ENCODE measurements at places on chromosomes 2 and 18. TPM values are rescaled to one million over a fixed set of nuclear protein-coding genes. Genes with fewer than 3 reads are reported as not detected.

The GPR155 gene
- total RNA-seq, result 0.53 TPM

The MARCO gene
- 0.43 TPM for total RNA-seq

The SPEG gene
- 18.6 TPM for total RNA-seq

The TSGA10 gene
- 9.9 TPM for total RNA-seq

The SUMO1 gene
- total RNA-seq, result 143 TPM

The ESPNL gene
- total RNA-seq, result not detected

The RAB17 gene
- 61.5 TPM for total RNA-seq

The STRADB gene
- total RNA-seq, result 49.0 TPM

The MFSD2B gene
- total RNA-seq, result 0.48 TPM

The GAL3ST2 gene
- total RNA-seq, result 6.8 TPM

The LPIN1 gene
- 12.5 TPM for total RNA-seq

The CFAP65 gene
- total RNA-seq, result 0.34 TPM

The ZNF521 gene
- total RNA-seq, result 0.09 TPM

- no peaks in the 10 kb centered on the region for H3K4me1 ChIP-seq
- peak; percentile 33 for DNase-seq
These were observed 221.9 kb downstream of the ZNF407 start for GRCh38 chr18:74819433-74820059.

- no peak overlapping the region for H3K27ac ChIP-seq
- peaks cover 55% of the 10 kb centered on the region for H3K4me1 ChIP-seq
- H3K4me3 ChIP-seq, result no peak overlapping the region
- H3K36me3 ChIP-seq, result no peaks in the 10 kb centered on the region
- DNase-seq, result no peak
These were observed 24.4 kb downstream of the GPR39 start for GRCh38 chr2:132441051-132441450.

- no peak overlapping the region for H3K27ac ChIP-seq
- H3K4me3 ChIP-seq, result no peak overlapping the region
- H3K4me1 ChIP-seq, result no peaks in the 10 kb centered on the region
- H3K36me3 ChIP-seq, result no peaks in the 10 kb centered on the region
These were observed 11.6 kb downstream of the RAMP1 start for GRCh38 chr2:237870754-237871651.

DNA sequence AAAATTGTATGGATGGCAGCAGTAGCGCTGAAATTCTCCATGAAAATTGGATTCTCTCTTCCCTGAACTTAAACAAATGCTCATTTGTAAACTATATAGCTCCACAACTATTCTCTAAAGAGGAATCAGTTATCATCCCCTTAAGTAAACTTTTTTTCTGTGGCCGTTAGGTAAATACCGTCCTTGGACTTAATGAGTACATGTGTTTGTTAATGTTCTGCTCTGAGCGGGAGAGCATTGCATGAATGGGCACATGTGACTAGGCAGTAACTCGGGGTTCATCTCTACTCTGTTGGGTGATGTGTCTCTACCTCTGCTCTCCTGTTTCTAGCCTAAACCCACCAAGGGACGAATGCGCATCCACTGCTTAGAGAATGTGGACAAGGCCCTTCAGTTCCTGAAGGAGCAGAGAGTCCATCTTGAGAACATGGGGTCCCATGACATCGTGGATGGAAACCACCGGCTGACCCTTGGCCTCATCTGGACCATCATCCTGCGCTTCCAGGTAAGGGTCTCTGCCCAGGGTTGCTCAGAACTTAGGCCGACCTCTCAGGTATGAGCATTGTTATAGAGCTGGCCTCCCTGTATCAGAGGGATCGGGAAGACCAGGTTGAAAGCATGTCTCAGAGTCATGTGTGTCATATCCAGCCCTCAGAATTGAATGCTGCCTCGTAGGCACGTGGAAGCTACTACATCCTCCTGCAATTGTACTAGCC is 111.5 kb upstream of the EML6 start:
- no peak for DNase-seq
- no peaks in the 10 kb centered on the region for H3K27me3 ChIP-seq
- H3K4me1 ChIP-seq, result peaks cover 16% of the 10 kb centered on the region
- H3K4me3 ChIP-seq, result no peak overlapping the region

GRCh38 chr2:1854729-1855547 is 110.6 kb upstream of the PXDN start:
- no peaks in the 10 kb centered on the region for H3K36me3 ChIP-seq
- no peak overlapping the region for H3K4me3 ChIP-seq
- H3K27me3 ChIP-seq, result no peaks in the 10 kb centered on the region

DNA sequence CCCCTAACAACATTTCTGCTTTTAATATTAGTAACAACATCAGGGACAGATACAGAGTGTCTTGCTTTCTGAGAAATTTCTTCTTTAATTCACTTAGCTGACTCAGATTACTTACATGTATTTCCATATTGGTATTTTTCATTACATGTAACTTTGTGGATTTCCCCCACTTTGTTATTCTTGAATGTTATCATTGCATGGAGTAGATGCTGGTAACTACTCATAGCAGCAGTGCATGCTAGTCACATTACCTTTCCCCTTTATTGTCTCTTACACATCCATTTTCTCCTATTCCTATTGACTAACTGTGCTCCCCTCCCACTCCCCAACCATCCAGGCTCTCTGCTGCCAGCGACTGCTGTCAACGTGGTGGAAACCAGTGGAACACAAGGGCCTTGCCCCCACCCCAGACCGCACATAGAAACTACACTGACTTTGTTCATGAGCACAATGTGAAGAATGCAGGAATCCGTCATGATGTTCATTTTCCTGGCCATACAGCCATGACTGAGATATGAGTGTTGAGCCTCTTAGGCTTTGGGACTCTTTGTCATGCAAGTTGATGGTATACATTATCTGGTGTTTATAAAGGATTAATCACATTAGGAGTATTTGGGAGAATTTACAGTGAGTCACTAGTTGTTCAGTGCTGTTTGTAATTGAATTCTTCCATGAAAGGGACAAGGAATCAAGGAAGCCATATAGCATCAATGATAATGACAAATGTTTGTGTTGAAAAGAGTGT is 91.0 kb downstream of the EPB41L5 start:
- H3K4me3 ChIP-seq, result no peak overlapping the region
- H3K4me1 ChIP-seq, result no peaks in the 10 kb centered on the region
- no peaks in the 10 kb centered on the region for H3K27me3 ChIP-seq
- H3K36me3 ChIP-seq, result no peaks in the 10 kb centered on the region
- no peak overlapping the region for H3K27ac ChIP-seq
- no peak for DNase-seq

- no peak overlapping the region for H3K27ac ChIP-seq
- DNase-seq, result no peak
- no peaks in the 10 kb centered on the region for H3K27me3 ChIP-seq
- no peaks in the 10 kb centered on the region for H3K36me3 ChIP-seq
- no peaks in the 10 kb centered on the region for H3K4me1 ChIP-seq
These were observed 594.6 kb downstream of the ADCYAP1 start for GRCh38 chr18:1499265-1499664.

DNA sequence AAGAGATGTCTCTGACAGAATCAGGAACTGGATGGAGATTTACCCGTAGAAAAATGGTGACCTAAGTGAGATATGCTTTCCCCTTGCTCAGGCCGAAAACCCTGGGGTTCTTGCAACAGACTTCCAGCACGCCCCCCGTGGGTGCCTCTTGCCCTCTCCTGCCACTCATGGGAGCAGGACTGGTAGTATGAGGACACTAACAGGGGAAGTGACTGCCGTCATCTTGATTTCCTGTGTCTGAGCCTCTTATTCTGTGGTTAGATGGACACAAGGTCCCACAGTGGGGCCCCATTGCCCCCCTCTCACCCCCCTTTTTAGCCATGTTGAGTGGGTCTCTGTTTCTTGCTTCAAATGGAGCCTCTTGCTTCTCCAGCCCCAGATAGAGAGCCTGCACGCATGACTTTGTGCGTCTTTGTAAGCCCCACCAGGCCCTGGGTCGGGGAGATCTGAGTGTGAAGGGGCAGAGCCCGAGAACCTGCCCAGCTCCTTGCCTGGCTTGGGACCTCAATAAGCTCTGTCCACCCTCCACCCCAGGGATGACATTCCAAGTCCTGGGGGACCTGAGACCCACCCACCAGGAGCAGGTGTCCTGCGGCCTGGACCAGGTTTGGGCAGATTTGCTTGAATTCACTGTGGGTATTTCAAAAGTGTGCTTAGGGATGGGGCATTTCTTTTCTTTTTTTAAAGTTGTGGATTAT is 12.6 kb downstream of the GNLY start:
- no peak overlapping the region for H3K4me3 ChIP-seq
- no peaks in the 10 kb centered on the region for H3K36me3 ChIP-seq
- no peak overlapping the region for H3K27ac ChIP-seq

- H3K27me3 ChIP-seq, result no peaks in the 10 kb centered on the region
- no peak overlapping the region for H3K4me3 ChIP-seq
- no peak overlapping the region for H3K27ac ChIP-seq
- peaks cover 9% of the 10 kb centered on the region for H3K4me1 ChIP-seq
- H3K36me3 ChIP-seq, result peaks cover 2% of the 10 kb centered on the region
These were observed 29.7 kb downstream of the NOL10 start for GRCh38 chr2:10659898-10660568.

GRCh38 chr2:39469807-39470206 is 32.7 kb upstream of the MAP4K3 start:
- peak; percentile 60 for DNase-seq
- H3K4me3 ChIP-seq, result no peak overlapping the region
- H3K27me3 ChIP-seq, result no peaks in the 10 kb centered on the region
- peak overlapping the region; percentile 85 for H3K27ac ChIP-seq
- H3K4me1 ChIP-seq, result peaks cover 34% of the 10 kb centered on the region

- H3K27ac ChIP-seq, result no peak overlapping the region
- peaks cover 5% of the 10 kb centered on the region for H3K36me3 ChIP-seq
- no peak for DNase-seq
- H3K27me3 ChIP-seq, result no peaks in the 10 kb centered on the region
These were observed 54.0 kb downstream of the PELI1 start for GRCh38 chr2:64090264-64090663.

DNA sequence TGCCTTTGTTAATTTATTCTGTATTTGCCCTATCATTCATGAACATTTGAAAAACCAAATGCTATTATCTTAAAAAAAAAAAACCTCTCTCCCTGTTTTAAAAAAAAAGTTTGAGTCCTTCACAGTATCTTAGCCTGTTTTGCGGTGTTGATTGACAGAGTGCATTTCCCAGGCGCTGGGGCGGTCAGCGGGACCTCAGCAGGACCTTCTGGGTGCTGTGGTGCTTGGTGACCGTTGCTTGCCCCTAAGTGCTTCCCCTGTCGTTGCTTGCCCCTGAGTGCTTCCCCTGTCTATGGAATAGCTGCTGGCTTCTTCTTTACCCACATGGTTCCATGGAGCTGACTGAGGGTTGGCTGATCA is 12.1 kb downstream of the ATP6V1C2 start:
- H3K4me1 ChIP-seq, result peaks cover 13% of the 10 kb centered on the region
- H3K36me3 ChIP-seq, result no peaks in the 10 kb centered on the region
- no peak for DNase-seq

GRCh38 chr2:172806493-172806892 is 70.8 kb downstream of the RAPGEF4 start:
- no peak overlapping the region for H3K4me3 ChIP-seq
- no peaks in the 10 kb centered on the region for H3K4me1 ChIP-seq
- no peak for DNase-seq

GRCh38 chr2:169005080-169005598 is 26.0 kb downstream of the ABCB11 start:
- H3K4me1 ChIP-seq, result peaks cover 3% of the 10 kb centered on the region
- no peaks in the 10 kb centered on the region for H3K36me3 ChIP-seq
- no peak overlapping the region for H3K4me3 ChIP-seq
- H3K27me3 ChIP-seq, result no peaks in the 10 kb centered on the region

GRCh38 chr2:118614841-118615271 is 232.6 kb downstream of the EN1 start:
- H3K4me3 ChIP-seq, result no peak overlapping the region
- peak overlapping the region; percentile 24 for H3K27ac ChIP-seq
- H3K27me3 ChIP-seq, result no peaks in the 10 kb centered on the region

GRCh38 chr2:219737270-219737691 is 109.9 kb downstream of the SLC4A3 start:
- no peaks in the 10 kb centered on the region for H3K4me1 ChIP-seq
- no peak overlapping the region for H3K4me3 ChIP-seq
- H3K36me3 ChIP-seq, result no peaks in the 10 kb centered on the region
- no peak for DNase-seq
- H3K27ac ChIP-seq, result no peak overlapping the region
- H3K27me3 ChIP-seq, result no peaks in the 10 kb centered on the region

- no peak overlapping the region for H3K27ac ChIP-seq
- no peaks in the 10 kb centered on the region for H3K27me3 ChIP-seq
- no peak for DNase-seq
- no peaks in the 10 kb centered on the region for H3K36me3 ChIP-seq
These were observed 23.4 kb downstream of the ANKRD12 start for GRCh38 chr18:9160014-9160413.

- DNase-seq, result no peak
- no peak within 1 kb of the TSS for H3K27ac ChIP-seq
- H3K36me3 ChIP-seq, result no peaks in the 10 kb centered on the region
- no peaks in the 10 kb centered on the region for H3K4me1 ChIP-seq
These were observed at the start of gene RTP5 for GRCh38 chr2:241869087-241869961. RTP5 (plus strand) TSS chr2:241869729; CDS start chr2:241869757, 28 bp downstream.

- no peak overlapping the region for H3K4me3 ChIP-seq
- no peaks in the 10 kb centered on the region for H3K27me3 ChIP-seq
- H3K4me1 ChIP-seq, result no peaks in the 10 kb centered on the region
- no peak overlapping the region for H3K27ac ChIP-seq
These were observed 135.1 kb downstream of the DLGAP1 start for GRCh38 chr18:4319738-4320677.

- H3K27me3 ChIP-seq, result no peaks in the 10 kb centered on the region
- no peak for DNase-seq
- H3K4me1 ChIP-seq, result peaks cover 33% of the 10 kb centered on the region
- no peaks in the 10 kb centered on the region for H3K36me3 ChIP-seq
These were observed 14.3 kb downstream of the LPIN2 start for GRCh38 chr18:2998644-2999043.

GRCh38 chr2:119415630-119416029 is 16.0 kb upstream of the TMEM37 start:
- no peak overlapping the region for H3K27ac ChIP-seq
- peaks cover 7% of the 10 kb centered on the region for H3K4me1 ChIP-seq
- no peaks in the 10 kb centered on the region for H3K27me3 ChIP-seq
- no peaks in the 10 kb centered on the region for H3K36me3 ChIP-seq
- no peak overlapping the region for H3K4me3 ChIP-seq
- DNase-seq, result no peak

DNA sequence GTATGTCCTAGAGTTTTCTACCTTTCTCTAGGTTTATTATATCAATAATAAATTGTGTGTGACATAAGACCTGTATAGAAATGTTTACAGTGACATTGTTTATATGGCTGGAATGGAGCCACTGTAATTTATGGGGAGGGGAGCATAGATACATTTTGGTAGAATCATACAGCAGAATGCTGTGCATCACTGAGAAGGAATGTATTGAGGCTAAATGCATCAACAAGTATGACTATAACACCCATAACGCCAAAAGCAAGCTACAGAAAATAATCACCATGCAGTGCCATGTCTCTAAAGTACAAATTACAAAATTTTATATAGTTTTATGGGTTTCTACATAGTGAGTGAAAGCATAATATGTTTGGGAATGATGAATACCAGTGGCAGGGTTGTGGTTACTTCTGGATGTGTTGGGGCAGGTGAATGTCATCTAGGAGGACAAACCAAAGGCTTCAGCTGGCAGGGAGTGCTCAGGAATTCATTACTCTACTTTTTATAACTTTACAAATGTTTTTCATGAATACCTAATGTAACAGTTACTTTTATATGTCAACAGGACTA is 226.0 kb upstream of the NETO1 start:
- H3K4me1 ChIP-seq, result no peaks in the 10 kb centered on the region
- H3K27ac ChIP-seq, result no peak overlapping the region
- no peak overlapping the region for H3K4me3 ChIP-seq
- H3K27me3 ChIP-seq, result no peaks in the 10 kb centered on the region

- H3K4me3 ChIP-seq, result no peak overlapping the region
- H3K4me1 ChIP-seq, result peaks cover 26% of the 10 kb centered on the region
- H3K27me3 ChIP-seq, result no peaks in the 10 kb centered on the region
- no peaks in the 10 kb centered on the region for H3K36me3 ChIP-seq
These were observed 76.9 kb downstream of the WDSUB1 start for GRCh38 chr2:159209341-159210306.

- H3K27me3 ChIP-seq, result no peaks in the 10 kb centered on the region
- H3K4me1 ChIP-seq, result peaks cover 43% of the 10 kb centered on the region
- peak overlapping the region; percentile 91 for H3K27ac ChIP-seq
- DNase-seq, result no peak
These were observed 21.5 kb downstream of the NFE2L2 start for GRCh38 chr2:177243073-177243472.
